Osteoblast (primary cell): ENCODE measurements at places on chromosomes 3 and 15. TPM values are rescaled to one million over a fixed set of nuclear protein-coding genes. Genes with fewer than 3 reads are reported as not detected.

TFG gene
- 81.4 and 89.0 TPM in 2 replicates for total RNA-seq

GRK7 gene
- not detected in 2 replicates for total RNA-seq

NPAP1 gene
- total RNA-seq: not detected in 2 replicates

TIPARP gene
- 28.2 and 30.4 TPM in 2 replicates for total RNA-seq

TUSC7 gene
- not detected in 2 replicates for total RNA-seq

RAMAC gene
- 25.6 and 26.4 TPM in 2 replicates for total RNA-seq

AHSG gene
- total RNA-seq: not detected in 2 replicates

PLA2G4E gene
- not detected in 2 replicates for total RNA-seq

LRRC34 gene
- total RNA-seq: 2.2 and 2.4 TPM in 2 replicates

EFHB gene
- 0.29 and 1.8 TPM in 2 replicates for total RNA-seq

DNA sequence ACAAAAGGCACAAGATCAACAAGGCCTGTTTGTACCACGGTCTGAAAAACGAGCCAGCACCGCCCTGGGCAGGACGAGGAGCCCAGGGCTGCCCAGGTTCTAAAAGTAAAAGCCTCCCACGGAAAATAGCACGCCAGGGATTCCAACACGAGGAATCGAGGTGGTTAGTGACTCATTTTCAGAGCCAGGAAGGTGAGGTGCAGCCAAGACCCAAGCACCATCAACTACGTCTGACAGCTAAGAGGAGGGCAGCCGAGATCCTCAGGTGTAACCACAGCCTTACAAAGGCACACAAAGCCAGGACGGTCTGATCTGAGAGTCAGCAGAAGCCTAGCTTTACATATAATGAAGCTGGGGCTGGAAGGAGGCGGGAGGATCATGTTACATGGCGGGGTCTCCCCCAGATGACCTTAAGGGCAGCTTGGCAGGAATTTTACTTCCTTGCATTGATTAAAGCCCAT, 52.5 kb downstream of the ATP10A start:
- DNase-seq: peak; percentile 8

DNA sequence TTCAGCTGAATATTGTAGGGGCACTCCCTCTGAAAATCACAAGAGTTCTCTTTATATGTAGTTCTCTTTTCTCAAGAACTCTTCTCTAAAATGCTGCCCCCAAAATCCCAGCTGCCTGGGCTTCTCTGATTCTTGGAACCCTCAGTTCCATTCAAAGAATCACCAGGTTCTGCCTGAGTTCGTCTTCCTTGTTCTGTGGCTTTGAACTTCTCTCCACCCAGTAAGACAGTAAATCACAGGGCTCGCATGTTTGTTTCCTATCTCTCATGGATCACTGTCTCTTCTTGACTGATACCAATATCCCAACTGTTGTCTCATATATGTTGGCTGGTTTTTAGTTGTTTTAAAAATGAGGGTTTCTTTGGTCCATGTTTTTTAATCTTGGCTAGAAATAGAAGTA, 359.5 kb upstream of the CBLB start:
- no peak for DNase-seq

DNA sequence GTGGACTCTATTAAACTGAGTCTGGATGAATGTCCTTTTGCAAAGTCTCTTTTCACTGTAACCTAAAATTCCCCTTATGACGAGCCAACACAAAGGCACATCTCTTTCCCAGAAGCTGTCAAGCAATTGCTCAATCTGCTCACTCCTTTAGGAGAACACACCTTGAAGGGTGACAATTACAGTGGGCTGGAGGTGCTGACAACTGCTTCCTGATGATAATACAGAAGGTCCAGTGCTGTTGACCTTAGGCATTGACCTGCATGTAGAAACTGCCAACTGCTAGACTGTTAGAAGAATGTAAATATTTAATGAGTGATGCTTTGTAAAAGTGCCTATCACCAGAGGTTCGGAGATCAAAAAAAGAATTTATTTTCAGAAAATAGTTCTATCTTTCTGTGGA, 757.7 kb downstream of the GRM7 start:
- no peak for DNase-seq

- DNase-seq: peak; percentile 41
Measured at GRCh38 chr3:42872718-42873117, 3.0 kb downstream of the CYP8B1 start.

DNA sequence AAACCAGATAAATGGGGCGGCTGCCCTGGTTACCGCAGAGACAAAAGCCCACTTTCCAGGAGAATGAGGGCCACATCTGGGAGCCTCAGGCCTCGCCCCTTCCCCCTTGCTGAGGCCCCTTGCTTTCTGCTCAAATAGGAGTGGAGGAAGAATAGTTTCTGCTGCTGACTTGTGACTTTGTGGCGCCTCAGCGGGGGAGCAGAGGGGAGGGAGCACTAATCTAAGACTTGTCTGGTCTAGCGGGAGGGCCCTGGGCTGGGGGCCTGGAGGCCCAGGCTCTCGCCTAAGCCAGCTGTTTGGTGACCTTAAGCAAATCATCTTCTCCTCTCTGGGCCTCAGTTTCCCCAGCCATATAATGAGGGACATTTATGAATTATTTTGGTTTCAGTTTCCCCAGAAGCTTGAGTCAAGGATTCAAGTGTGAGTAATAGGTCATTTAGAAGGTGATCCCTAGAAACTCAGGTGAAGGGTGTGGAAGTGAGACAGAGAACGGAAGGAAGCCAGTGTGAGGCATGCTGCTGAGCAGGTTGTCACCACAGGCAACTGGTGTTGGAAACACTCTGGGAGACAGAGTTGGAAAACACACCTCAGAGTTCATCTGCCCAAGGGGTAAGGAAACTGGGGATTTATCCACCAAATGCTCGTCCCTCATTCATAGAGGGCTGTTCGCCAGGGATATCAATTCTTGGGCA, 25.9 kb upstream of the SMAD3 start:
- DNase-seq: no peak

- no peak for DNase-seq
Measured at GRCh38 chr3:124579641-124580040, 150.6 kb upstream of the UMPS start.

DNA sequence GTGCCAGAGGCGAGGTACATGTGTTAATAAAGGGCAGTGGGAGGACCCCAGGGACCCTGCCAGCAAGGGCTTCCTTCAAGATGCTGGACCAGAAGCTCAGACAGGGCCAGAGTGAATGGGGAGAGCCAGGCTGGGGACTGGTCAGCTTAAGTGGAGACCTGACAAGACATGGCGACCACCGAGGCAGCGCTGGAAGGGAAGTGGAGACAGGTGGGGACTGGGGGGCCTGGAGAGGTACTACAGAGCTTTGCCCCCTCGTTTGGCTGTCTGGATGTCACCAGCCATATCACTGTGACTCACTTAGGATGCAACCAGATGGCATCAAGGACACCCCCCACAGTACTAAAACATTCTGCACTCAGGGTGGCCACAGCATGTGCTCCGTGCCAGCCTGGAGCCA, 97.9 kb downstream of the ADCY5 start:
- peak; percentile 17 for DNase-seq

GRCh38 chr3:156626104-156626503, 48.3 kb upstream of the TIPARP start:
- no peak for DNase-seq

- DNase-seq: peak; percentile 94
Measured at GRCh38 chr15:66842710-66843441, 140.8 kb downstream of the SMAD6 start.

- DNase-seq: no peak
Measured at GRCh38 chr3:95356764-95357501, 1294.1 kb downstream of the NSUN3 start.

DNA sequence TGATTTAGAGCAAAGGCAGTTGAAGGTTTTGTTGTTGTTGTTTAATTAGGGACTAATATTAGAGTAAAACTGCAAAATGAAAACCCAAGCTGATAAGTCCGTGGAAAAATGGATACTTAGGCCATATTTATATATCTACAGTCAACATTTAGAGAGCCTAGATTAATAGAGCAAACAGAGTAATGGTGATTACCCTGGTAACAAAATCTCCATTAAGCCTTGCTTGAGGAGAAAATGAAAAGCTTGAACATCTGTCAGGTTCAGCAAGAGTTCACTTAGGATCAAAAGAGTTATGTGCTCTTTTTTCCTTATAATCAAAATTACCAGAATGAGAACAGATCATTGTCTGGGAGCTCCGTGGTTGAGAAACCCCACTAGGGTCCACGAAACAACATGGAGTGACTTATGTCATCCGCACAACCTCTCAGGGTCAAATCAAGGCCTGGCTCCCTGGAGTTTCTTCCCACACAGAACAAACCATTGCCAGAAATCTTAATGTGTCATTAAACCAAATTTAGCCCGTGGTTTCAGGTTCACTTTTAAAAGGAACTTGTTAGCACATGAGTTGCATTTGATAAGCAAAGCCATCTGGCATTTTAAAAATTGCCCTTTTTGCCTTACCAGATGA, 381.2 kb downstream of the GABRB3 start:
- no peak for DNase-seq

- no peak for DNase-seq
Measured at GRCh38 chr15:51621155-51621765, 1.3 kb downstream of the DMXL2 start.

GRCh38 chr3:113968986-113969385, 21.2 kb downstream of the ZDHHC23 start:
- no peak for DNase-seq

- peak; percentile 6 for DNase-seq
Measured at GRCh38 chr3:115960799-115961198, 337.5 kb downstream of the GAP43 start.

DNA sequence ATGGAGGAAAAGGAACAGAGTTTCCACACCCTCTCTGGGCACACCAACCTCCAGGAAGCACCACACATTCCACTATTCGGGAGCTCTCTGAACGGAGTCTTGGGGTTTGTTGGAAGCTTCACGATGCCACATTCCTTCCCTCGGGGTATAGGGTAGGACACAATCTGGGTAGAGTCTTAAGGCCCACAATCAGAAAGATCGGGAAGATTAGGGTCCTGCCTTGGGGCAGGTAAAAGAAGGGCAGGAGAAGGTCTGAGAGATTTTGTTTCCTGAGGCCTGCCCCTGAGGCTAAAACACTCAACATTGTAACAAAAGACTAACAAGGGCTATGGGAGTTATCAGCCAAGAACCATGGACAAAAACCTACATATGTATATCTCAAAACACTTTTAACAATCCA, 89.2 kb upstream of the RAP2B start:
- no peak for DNase-seq

GRCh38 chr15:36831904-36832287, 252.5 kb downstream of the CDIN1 start:
- DNase-seq: no peak

DNA sequence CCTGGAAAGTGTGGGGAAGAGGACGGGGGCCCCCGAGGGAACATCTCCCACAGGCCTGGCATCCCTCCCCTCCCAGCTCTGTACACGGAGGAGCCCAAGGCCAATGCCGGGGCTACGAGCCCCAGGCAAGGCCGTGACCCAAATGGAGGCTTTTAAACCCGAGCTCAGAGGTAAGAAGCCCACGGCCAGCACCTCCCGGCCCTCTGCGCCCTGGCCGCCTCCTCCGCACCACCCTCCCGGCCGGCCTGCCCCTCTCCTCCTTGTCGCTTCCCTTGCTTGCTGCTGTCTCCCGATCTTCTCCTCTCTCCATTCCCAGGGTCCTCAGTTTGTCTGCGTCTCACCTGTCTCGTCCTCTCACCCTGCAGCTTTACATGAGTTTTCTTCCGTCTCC, 1.3 kb downstream of the MUC4 start:
- DNase-seq: peak; percentile 34

GRCh38 chr3:51708216-51708845, 1.5 kb downstream of the GRM2 start:
- peak; percentile 85 for DNase-seq

DNA sequence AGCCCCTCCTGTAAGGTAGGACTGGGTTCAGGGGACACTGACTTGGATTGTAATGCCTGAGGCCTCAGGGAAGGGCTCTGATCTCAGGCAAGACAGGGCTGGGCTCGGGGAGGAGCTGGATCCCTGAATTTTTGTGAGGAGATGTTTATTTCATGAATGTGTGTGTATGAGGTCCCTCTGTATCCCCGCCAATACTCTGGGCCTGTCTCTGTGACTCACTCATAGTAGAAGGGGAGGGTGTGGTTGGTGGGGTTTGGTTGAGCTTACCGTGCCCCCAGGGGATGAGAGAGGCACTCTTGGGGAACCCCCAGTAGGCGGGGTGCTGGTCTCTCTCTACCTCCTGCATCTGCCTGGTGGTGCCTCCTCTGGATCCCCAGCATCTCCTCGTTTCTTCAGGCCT, 28.1 kb downstream of the RPSA start:
- DNase-seq: peak; percentile 63

GRCh38 chr3:141898908-141899307, 22.5 kb downstream of the ATP1B3 start:
- no peak for DNase-seq

GRCh38 chr3:8962226-8962861, 928 bp downstream of the RAD18 start:
- no peak for DNase-seq

GRCh38 chr3:167406876-167407492, 26.9 kb upstream of the ZBBX start:
- DNase-seq: no peak

DNA sequence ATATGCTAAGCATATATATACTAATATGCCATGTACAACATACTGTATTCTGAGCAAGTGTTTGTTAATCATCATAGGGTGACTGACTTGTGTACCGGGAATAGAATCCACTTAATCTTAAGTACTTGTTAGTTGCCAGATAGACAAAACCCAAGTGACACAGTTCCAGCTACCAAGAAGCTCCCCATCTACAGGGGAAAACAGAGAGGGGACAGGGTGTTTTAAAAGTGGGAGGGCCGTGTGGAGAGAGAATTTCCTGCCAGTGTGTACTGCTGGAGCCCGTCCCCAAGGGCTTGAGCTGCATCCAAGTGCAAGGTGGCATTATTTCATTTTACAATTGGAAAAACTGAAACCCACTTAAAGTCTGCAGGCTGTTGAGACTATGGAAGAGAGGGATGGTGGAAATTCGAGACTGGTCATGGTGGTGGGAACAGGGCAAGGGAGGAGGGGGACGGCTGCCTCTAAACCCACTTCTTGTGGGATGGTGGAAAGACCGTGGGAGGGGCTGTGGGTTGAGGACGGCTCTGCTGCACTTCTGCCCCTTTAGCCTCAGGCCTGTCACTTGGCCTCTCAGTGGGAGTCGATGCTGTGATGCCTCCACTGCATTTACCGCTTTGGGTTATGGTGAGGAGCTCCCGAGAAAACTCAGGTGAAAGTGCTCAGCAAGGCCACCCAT, 310.6 kb upstream of the LRRFIP2 start:
- DNase-seq: no peak

GRCh38 chr3:20523293-20523692, 337.3 kb upstream of the SGO1 start:
- DNase-seq: no peak

DNA sequence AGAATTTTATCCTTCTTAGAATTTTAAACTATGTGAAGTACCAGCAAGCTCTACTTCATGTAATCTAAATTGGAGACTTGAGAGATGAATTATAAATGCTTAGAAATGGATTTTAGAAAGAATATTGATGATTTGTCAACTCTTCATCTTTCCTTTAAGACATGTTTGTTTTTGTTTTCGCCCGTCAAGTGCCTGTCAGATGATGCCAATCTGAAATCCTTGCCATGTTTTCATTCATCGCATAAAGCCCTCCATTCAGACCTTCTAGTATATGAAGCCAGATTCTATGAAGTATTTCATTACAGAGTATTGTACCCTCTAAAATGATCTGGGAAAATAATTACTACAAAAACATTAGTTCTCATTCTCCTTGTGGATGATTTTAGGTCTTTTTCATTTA, 223.2 kb upstream of the SOX2 start:
- DNase-seq: no peak
